ENCODE measurements at places on chromosomes 13 and 19.

GRCh38 chr19:46845959-46846459 is 4.6 kb downstream of the AP2S1 start:
- no peak for DNase-seq

DNA sequence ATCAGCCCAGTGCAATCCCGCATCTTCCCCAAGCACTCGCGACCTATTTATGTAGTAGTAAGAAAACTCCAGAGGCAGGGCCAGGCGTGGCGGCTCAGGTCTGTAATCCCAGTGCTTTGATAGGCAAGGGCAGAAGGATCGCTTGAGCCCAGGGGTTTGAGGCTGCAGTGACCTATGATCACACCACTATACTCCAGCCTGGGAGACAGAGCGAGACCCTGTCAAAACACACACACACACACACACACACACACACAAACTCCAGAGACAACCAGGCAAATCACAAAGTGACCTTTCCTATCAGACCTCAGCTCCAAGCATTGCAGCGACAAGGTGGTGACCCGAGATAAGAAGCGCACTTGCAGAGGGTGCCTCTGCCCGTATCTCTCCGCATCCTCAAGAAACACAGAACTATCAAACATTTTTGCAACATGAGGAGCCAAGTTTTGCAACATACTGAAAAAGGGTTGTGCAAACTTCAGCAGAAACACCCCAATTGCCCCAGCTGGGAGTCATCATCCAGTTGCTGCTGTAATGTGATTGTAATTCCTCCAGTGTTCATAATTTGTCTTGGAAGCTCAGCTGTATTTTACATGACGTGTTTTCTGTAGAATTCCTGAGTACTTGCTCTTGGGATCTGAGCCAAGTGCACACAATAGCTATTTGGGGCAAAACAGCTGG is 8.7 kb upstream of the KLF2 start:
- DNase-seq = no peak

DNA sequence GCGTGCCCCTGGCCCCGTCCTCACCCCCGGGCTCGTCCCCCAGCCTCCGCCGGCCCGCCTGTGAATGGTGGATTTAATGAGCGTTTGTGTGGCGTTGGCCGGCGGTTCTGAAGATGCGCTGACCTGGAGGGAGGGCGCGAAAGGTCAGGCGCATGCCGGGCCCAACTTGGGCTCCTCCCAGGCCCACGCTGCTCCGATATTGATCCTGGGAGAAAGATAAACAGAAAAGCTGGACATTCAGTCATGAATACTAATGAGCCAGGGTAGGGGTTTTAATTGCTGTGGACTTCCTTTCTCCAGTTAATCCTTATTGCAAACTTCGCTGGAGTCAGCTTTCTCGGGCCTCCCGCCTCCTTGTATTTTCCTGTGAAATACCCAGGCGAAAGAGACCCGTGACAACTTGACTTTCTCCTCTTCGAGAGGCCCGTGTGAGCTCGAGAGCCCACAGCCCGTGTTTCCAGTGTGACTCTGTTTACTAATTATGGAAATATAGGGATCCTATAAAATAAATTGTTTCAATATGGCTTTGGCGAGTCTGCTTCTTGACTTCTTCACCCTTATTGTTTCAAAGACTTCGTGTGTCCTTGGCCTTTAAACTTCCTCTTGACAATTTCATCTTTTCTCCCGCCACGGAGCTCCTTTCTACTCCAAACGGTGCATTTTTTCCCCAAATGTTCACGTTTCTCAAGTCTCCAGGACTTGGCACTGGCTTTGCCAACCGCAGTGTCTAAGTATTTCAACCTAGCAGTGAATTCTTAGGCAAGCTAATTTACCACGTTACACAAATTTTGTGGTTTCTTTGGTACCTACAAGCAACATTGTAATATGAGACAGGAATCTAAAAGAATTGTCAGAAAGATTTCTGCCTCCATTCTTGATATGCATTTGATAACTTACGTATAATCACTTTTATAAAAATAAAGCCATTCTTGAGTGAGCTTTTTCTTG is 10.5 kb downstream of the ZIC2 start:
- DNase-seq = no peak

GRCh38 chr19:12647490-12648071 is 19.0 kb downstream of the MAN2B1 start:
- no peak for DNase-seq

- DNase-seq = peak; percentile 56
Measured at GRCh38 chr13:51286135-51287002, 53.1 kb upstream of the SERPINE3 start.

DNA sequence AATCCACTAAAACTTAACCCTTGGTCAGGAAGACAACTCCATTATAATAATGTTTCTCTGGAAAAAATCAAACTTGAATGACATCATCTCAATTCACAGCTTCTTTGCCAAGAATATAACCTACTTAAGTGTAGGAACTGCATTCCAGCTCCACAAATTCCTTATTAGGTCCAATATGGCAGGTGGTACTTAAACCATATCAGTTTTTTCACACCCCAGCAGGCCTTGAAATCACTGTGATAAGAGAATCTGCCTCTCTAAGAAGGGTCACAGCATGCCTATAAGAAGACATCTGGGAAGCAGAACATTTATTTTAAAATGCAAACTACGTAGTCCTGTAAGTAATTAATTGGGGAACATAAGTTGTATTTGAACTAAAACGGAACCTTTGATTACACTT is 687.8 kb downstream of the DIAPH3 start:
- no peak for DNase-seq

- no peak for DNase-seq
Measured at GRCh38 chr19:49331616-49332055, 3.6 kb upstream of the CD37 start.

DNA sequence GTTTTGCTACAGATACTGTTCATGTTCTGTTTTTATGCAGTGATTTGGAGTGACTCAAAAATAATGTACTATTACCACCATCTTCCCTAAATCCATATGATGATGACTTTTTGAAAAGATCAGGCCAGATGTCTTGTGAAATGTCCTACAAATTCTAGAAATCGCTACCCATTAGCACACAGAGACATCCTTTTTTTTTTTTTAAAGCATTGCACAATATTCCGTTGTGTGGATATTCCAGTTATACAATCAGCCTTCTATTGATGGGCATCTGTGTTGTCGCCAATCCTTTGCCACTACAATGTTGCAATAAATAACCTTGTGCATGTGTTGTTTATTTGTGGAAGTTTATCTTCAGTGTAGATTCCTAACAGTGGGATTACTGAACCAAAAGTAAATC is 24.5 kb downstream of the ZDHHC20 start:
- DNase-seq = no peak

GRCh38 chr13:103276775-103277498 is 210.7 kb upstream of the SLC10A2 start:
- DNase-seq = no peak

DNA sequence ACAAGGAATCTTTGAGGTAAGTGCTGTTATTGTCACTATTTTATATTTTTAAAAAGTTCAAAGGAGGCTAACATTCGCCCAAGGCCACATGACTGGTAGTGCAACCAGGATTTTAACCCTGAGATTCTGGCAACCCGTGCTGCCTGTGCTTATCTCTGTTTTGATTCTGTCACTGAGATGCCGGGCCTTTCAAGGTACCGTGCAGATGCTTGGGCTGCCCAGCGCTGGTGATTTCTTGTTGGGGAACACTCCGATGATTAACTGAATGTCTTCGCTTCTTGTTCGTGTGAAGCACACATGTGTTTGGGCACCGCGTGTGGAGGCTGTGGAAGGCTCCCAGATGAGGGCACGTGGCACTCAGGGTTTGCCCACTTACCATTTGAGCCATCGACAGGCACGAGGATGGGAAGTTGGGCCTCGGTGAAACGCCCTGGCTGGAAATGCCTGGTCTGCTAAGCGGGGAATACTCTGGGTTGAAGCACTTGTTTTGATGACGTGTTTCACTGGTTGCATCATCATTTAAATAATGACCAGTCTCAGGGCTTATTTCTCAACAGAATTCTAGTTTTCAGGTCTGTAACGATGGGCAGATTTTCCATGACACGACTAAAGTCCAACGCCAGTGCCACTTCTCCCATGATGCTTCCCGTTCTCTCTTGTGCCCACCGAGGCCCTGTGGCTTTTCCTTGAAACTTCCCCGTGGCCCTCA is 392.7 kb downstream of the FGF9 start:
- no peak for DNase-seq

GRCh38 chr13:109394311-109394988 is 391.9 kb downstream of the IRS2 start:
- DNase-seq = no peak

- DNase-seq = no peak
Measured at GRCh38 chr13:46903748-46904147, 6.9 kb upstream of the HTR2A start.

GRCh38 chr19:47100290-47100689 is 13.3 kb downstream of the ZC3H4 start:
- DNase-seq = no peak

DNA sequence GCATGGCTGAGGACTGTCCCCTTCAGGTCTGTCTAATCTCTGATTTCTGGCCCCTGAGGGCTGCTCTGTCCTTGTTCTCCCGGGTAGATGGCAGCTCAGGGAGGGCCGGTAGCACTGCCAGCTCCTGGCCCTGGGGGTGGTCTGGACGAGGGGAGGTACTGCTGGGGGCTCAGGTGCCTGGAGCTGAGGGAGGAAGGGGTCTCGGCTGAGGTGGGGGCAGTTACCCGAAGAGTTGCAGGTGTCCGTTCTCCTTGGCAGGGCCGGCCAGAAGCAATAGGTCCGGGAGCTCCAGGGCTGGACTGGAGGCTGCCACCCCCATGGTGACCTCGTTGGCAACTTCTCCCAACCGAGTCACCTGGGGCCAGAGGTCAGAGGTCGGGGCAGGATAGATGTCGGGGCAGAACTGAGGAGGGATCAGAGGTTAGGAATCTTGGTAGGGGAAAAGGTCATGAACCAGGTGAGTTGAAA is 1.2 kb upstream of the EMC10 start:
- DNase-seq = no peak

DNA sequence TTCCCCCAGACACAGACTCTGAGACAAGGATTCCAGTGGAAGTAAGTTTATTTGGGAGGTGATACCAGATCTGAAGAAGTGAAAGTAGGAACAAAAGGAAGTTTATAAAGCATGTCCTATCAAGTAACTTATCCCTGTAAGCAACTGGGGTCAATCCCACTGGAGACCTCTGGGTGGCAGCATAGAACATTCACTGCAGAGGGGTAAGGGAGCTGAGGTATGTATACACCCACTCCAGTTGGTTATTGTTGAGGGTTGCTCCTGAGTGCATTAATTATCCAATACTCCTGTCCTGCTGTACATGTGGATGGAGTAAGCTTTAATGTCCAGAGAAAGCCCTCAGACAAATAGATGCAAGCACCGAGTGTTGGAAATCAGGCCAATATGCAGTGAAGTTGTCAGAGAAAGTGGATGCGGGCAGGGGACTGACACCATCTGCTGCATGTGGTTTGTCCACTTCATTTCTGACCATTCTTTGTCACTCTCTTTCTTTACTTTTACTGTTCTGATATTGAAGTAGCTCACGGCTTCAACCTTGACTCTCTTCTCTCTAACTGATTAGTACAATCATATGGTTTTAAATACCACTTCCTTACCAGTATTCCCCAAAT is 46.7 kb downstream of the NOTCH3 start:
- peak; percentile 14 for DNase-seq

Measured in activated T-cell treated with anti-CD3 and anti-CD28 coated beads for 1 hour (primary cell).